CD4-positive, alpha-beta T cell treated with Interleukin-1 beta for 1 hour (primary cell): ENCODE measurements at places on chromosomes 5 and 9.

GRCh38 chr9:134101623-134102149 is 33.9 kb upstream of the BRD3 start:
- no peak for DNase-seq

GRCh38 chr5:53766673-53767072 is 206.2 kb downstream of the NDUFS4 start:
- no peak for DNase-seq

DNA sequence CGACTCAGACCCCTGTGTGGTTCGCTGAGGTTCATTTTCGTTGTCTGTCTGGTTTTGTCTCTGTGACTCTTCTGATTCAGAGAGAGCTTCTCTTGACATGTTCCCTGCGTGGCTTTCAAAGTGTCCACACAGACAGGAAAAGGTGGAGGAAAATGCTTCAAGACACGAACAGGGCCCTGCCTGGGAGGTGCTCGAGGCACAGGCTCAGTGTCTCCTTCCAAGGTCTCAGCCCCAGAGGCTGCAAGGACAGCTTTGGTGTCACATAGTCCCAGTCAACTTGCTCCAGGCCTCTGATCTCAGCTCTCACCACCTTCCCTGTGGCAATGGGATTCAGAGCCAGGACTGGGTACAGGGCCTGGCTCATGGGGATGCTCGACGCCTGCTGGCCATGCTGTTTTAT is 51.6 kb upstream of the SARDH start:
- DNase-seq: no peak

DNA sequence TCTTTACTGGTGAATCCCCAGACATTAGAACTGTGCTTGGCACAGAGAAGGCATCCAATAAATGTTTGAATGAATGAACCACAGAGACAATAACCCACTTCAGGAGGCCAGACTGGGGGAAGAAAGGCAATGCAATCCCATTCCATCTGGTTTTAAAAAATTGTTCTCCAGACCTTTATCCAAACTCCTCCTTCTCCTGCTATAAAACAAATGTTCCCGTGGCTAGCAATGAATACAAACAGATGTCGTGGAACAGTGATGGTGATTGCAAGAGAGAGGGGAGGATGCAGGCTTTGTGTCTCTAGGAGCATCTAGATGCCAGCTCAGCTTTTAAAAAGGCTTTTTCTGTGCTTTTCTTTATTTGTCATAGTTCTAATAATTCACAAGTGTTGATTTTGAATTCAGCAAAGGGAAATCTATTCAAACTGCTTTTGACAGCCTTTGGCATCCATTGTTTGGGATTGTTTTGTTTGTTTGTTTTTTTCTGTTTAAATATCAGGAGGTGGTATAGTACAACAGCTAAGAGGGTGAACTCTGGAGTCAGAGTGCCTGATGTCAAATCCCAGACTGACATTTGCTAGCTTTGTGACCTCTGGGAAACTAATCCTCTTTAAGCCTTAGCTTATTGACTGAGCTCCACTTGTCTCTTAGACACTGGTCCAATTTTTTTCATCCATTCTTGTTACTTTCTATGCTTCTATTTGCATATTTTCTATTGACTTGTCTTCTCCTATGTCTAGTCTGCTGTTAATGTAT is 59.1 kb downstream of the TNFSF15 start:
- DNase-seq: no peak

- no peak for DNase-seq
Observed at GRCh38 chr9:137230705-137231371, at the start of gene SLC34A3. SLC34A3 (plus strand) TSS chr9:137230901; CDS start chr9:137231703, 802 bp downstream.

DNA sequence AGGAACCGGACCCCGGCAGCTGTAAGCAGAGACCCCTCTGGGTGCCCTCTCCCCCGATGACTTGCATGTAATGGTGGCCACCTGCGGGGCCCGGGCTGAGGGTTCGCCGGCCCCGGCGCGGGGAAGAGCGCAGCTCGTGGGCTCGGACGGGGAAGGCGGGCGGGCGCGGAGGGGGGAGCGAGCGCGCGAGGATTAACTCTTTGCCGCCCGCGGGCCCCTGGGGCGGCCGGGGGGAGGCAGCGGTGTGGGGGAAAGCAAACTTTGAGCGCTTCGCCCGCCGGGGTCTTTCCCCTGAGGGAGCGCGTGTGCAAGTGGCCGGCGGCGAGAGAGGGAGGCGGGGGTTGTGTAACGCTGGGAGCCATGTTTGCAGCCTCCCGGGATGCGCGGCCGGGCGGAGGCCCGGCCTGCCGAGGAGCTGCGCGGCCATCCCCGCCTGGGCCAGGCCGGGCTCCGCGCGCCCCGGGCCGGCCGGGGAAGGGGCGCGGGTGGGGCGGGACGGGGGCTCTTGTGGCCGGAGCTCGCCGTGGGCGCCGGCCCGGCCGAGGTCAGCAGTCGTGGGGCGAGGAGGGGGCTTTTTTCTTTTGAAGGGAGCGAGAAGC is 547 bp downstream of the ANP32B start:
- peak; percentile 70 for DNase-seq

DNA sequence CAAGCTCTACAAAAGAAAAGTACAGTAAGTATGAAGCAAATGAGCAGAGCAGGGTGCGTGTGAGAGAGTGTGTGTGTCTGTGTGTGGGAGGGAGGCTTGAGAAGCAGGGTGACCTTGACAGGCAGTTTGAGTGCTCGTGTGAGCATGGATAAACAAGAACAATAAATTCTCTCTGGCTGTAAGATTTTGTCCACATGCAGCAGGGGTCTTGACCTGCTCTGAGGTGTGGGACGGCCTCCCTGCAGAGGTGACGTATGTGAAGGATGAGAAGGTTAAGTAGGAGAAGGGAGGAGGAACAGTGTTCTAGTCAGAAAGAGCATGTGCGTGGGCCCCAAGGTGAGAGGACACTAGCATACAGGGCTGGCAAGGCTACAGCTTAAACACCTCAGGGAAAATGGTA is 49.0 kb downstream of the SPTLC1 start:
- DNase-seq: no peak

GRCh38 chr5:179224741-179225140 is 120.5 kb downstream of the ADAMTS2 start:
- DNase-seq: no peak
